ENCODE measurements at places on chromosomes 6 and 20.

- DNase-seq, result no peak
These were observed 13.3 kb downstream of the VAPB start for GRCh38 chr20:58402305-58402704.

- no peak for DNase-seq
These were observed 598.2 kb upstream of the MAP3K7 start for GRCh38 chr6:91185072-91185471.

DNA sequence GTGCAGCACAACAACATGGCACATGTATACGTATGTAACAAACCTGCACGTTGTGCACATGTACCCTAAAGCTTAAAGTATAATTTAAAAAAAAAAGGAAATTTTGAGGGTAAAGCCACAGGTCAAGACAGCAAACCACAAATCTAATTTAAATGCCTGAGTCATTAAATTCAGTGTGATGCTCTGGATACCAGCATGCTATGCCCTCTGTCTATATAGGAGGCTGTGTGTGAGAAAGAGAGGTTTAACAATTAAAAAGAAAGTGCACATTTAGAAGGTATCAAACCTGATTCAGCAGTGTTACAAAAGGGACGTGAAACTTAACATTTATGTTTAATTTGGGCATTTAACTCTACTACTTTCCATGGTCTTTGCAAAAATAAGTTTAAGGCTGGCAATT is 276.3 kb downstream of the ADGRB3 start:
- DNase-seq, result no peak

- no peak for DNase-seq
These were observed 411.8 kb downstream of the PREX1 start for GRCh38 chr20:48416002-48416401.

DNA sequence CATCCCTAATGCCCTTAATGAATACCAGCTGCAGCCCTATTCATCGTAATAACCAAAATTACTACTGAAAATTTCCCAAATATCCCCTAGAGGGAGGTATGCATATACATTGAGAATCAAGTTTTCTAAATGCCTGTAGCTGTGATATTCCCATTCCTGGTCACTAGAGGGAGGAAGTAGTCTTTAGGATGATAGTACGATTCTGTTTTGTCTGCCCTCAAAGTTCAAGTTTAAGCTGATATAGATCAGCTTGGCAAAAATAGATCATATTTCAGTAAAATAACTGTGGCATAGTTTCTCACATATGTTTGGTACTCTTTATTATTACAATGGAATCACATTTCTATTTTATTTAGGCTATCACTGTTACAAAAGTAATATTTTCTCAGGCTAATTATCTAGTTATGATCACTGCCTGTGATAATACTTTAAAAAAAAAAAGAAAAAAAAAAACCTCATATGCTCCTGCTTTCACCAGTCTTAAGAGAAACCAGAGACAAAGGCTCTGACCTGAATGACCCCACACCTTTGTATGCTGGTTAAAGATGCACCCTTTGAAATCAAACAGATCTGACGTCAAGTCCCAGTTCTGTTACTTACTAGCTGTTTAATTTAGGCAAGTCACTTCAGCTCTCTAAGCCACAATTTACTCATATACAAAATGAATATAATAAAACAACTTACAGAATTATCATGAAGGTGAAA is 11.0 kb downstream of the TSPYL1 start:
- no peak for DNase-seq

- no peak for DNase-seq
These were observed 2.1 kb downstream of the TOP1 start for GRCh38 chr20:41030531-41031242.

DNA sequence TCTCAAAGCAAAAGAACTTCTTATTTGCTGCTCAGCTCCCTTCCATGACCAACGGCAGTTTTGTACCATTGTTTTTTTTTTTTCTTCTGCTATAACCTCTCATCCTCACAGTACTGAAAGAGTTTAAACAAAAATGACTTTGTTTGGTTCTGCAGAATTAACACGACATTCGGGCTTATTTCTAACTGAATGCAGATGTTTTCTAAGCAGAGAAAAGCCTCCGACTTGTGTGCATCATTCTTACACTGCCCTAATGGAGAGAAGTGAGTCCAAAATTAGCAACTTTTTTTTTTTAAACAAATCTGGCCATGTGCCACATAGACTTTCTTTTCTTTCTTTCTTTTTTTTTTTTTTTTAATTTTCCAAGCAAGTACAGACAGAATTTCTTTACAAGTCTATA is 382.7 kb downstream of the HDGFL1 start:
- no peak for DNase-seq

DNA sequence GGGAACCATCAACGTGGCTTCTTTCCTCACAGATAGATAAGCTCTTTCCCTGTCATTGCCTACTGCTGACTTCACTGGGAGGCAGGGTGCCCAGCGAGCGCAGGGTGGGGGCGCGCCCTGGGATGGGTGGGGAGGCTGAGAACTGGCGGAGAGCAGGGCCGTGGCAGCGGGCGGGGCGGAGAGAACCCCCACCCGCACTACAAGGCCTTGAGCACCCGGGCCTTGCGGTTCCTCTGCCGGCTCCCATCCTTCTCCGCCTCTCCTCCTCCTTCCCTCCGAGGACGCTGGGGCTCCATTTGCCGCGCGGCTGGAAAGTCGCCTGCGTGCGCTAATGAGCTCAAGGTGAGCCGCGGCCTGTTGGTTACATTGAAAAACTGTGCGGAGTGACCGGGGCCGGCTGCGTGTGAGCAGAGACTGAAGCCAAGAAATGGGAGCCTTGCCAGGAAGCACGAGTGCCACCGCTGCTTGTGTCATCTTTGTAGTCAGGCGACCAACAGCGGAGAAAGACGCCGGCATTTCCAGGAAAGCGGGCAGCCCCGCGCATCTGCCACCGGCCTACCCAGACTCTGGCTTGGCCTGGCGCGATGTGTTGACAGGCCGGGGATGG is 963.5 kb upstream of the SLC35B3 start:
- DNase-seq, result no peak

- peak; percentile 9 for DNase-seq
These were observed 80.5 kb downstream of the PRSS35 start for GRCh38 chr6:83592770-83593394.

DNA sequence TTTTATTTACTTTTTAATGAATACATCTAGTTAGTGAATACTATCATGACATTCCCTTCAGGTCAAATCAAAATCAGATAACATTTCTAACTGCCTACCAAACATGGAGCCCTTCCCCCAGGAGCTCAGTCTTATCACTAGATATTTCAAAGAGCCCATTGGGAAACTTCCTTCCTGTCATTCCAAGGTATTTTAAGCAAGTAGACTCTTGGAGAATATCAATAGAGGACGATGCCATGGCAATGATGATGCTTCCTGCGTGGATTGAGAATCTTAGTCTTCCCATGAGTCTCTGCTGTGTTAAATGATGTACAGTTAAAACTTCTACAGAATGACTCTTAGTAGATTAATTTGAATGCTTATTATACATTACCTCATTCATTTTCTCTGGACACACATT is 384.9 kb downstream of the CENPW start:
- DNase-seq, result no peak

DNA sequence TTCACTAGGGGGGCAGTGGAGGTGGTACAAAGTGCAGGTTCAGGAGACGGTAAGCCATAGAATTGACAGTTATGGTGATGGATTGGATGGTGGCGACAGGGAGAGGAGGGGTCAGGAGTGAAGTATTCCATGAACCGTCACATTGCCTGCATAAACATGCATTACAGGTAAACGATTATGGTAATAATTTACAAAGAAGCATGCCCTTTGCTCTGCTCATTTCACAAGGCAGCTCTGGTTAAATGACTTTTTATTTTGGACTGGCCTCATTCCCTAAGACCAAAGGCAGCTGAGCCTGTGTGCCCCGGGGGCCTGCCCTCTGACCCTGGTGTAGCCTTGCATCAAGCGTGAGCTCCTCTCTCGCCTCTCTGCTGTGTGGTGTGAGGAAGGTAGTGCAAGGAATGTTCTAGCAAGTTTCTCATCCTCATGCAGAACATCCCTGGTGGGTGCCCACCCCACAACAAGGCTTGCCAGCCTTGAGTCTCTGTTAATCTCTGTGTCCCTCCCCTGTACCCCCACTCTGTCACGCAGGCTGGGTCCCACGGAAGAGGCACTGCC is 59.0 kb downstream of the PPP1R14C start:
- DNase-seq, result no peak

DNA sequence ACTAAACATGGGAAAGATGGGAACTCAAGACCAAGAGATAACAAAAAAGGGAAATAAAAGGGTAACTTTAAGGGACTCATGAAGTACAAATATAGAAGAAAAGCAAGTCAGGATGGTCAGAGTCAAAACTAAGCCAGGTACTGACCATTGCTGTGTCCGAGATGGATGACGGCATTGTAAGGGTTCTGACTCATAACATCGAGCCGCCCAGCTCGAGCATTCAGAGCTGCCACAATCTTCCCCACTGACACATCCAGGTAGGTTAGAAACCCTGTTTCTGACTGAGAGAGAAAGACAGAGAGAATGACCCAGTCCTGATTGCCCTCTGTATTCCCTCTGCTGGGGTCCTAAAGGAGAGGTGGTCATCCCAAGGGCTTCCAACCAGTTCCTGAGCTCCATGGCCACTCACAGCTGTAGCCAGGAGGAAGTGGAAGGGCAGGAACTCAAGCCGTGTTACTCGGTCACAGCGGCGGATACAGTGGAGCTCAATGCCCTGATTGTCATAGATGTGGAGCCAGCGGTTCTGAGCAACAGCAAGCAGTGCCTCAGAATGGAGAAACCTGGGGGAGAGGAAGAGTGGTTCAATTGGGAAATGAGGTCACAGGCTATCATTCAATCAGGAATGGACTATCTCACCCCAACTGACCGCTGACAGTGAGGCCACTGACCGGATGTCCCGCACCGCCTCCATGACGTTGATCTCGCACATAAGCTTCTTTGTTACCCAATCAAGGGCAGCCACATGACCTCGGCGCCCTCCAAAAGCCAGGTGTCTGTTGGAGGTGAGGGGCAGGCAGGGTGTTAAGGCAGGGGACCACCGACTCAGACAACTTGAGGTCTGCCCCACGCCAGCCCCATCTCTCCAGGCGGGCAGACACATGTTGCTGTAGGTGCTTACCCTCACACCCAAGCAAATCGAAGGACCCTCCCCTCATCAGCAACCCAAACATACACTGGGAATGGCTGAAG is 1.8 kb downstream of the WDR46 start:
- no peak for DNase-seq

DNA sequence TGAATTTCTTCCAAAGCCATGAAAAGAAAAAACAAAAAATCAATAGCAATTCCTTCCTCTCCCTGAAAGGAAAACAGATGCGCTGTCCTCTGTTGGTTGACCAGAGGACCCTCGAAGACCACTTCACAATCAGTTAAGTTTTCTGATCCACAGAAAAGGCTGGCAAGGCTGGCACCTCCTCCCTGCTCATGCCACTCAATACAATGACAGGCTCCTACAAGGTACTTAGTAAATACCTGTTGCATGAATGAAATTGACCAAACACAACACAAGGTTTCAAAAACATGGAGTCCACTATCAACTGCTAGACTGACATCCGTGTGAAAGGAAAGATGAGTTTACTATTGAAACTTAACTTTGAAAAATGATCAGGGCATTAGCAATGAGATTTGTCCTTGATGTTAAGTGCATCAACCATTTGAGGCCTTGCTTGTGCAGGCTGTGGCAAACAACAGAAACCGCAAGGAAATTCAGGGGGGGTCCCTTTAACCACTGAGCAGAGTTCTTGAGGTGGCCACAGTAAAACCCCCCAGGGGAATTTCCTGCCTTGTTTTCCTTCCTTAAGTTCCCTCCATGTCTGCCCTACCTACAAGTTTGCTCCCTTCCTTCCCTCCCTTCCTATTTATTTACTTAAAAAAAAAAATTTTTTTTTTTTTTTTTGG is 27.9 kb upstream of the RTF2 start:
- DNase-seq, result peak; percentile 49

DNA sequence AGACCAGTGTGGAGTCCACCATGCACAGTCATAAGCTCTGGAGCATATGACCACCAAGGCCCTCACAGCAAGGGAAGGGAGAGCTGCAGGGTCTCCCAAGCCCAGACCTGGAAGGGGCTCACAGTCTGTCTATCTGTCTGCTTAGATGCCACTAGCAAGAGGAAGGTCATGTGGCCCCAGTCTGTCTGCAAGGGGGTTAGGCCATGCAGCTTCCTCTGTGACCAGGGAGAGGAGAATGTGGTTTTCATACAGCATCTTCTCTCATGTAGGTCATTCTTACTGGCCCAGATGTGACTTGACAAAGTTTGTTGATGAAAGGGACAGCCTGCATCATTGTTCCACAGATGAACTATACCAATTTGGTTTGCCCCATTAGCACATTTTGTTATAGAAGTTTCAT is 260.8 kb downstream of the FARS2 start:
- DNase-seq, result no peak

GRCh38 chr6:143676437-143677045 is 1.2 kb upstream of the PHACTR2 start:
- DNase-seq, result no peak

GRCh38 chr6:152952045-152952444 is 30.8 kb downstream of the FBXO5 start:
- DNase-seq, result no peak

DNA sequence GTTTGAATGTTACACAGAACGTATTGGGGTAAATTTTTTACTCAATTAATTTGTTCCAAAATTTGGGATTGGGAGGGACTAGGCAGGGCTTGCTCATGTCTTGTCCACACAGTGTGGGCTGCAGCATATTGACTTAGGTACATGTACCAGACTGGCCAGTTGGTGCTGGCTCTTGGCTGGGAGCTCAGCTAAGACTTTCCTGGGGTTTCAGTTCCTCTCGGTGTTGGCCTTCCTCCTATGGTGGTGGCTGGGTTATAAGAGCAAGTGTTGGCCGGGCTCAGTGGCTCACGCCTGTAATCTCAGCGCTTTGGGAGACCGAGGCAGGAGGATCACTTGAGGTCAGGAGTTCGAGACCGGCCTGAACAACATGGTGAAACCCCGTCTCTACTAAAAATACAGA is 4.9 kb downstream of the CENPQ start:
- DNase-seq, result no peak

DNA sequence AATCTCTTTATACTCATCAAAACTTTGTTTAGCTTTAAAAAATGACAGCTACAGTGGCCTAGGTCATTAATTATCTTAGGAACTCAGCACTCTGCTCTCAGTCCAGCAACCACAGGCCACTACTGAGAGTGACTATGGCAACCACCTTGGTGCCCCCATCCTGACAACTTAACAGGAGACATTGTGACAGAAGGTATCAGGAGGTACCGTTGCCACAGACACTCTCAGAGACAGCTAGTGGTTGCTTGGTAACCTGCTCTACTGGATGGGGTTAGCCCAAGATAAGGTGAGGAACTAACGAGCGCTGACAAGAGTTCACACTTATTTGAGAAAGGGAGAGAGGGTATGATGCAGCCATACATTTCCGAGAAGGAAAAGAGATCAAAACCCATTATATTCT is 76.1 kb upstream of the TFAP2D start:
- no peak for DNase-seq

- no peak for DNase-seq
These were observed 7.9 kb upstream of the HECA start for GRCh38 chr6:139126931-139127330.

GRCh38 chr20:37454636-37455385 is 66.2 kb upstream of the NNAT start:
- DNase-seq, result no peak

GRCh38 chr6:109050447-109051102 is 44.1 kb downstream of the SESN1 start:
- DNase-seq, result no peak

- no peak for DNase-seq
These were observed 241.4 kb downstream of the ESR1 start for GRCh38 chr6:152048921-152049320.

All from CD8-positive, alpha-beta T cell (primary cell).